ENCODE measurements at places on chromosomes 5 and 9.

DNA sequence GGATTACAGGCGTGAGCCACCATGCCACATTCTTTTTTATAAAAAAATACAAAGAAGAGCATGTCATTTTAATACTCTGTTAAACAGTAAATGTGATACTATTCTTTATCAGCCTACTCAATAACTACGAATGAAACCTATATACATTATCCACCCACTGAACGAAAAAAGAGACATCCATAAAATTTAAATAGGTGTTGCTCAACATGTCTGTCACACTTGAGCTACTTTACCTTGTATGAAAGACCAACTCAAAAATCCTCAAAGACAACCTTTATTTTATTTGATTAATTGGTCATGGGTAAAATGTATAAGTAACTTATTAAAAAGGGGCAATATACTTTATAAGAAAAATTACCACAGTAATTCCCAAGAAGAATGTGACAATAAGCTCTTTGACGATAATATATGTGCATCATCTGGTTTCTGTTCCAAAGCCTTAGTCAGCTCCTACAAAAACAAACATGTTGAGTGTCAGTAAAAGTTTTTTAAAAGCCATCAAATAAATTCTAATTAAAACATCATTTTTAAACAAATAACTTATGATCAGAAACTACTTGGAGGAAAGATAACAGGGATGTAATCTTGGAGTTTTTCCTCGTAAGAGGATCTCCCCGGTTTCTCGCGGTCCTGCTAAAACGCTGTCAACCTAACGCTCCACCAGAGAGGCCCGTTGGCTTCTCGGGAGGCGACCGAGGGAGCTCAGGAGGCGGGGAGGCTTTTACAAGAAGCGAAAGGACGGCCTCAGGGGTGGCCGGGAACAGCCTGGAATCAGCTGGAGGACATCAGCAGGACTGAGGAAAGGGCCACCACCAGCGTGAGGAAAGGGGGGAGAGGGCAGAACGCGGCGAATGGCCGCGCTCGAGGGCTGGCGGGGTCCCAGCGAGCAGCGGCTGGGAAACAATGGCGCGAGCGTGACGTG, 13.5 kb upstream of the ANKRD18B start:
- no peaks in the 10 kb centered on the region for H3K27me3 ChIP-seq
- no peaks in the 10 kb centered on the region for H3K36me3 ChIP-seq
- peak; percentile 28 for DNase-seq
- peak overlapping the region; percentile 62 for H3K27ac ChIP-seq
- H3K4me3 ChIP-seq = peak overlapping the region; percentile 71
- peaks cover 19% of the 10 kb centered on the region for H3K4me1 ChIP-seq

- H3K27me3 ChIP-seq = no peaks in the 10 kb centered on the region
- no peak overlapping the region for H3K27ac ChIP-seq
Observed at GRCh38 chr5:53298841-53299240, 181.6 kb upstream of the FST start.

GRCh38 chr9:132077881-132078698, 1.6 kb downstream of the MED27 start:
- peaks cover 11% of the 10 kb centered on the region for H3K4me1 ChIP-seq
- no peak overlapping the region for H3K27ac ChIP-seq
- peak overlapping the region; percentile 82 for H3K4me3 ChIP-seq
- 0 out of 2 replicates have a peak, but pooled peaks cover 16% of the 10 kb centered on the region for H3K36me3 ChIP-seq
- H3K27me3 ChIP-seq = 0 out of 2 replicates have a peak, but pooled peaks cover under 1% of the 10 kb centered on the region

- H3K27ac ChIP-seq = no peak overlapping the region
- no peak overlapping the region for H3K4me3 ChIP-seq
- H3K4me1 ChIP-seq = no peaks in the 10 kb centered on the region
- no peaks in the 10 kb centered on the region for H3K36me3 ChIP-seq
- no peaks in the 10 kb centered on the region for H3K27me3 ChIP-seq
Observed at GRCh38 chr5:35345222-35345621, 114.9 kb upstream of the PRLR start.

DNA sequence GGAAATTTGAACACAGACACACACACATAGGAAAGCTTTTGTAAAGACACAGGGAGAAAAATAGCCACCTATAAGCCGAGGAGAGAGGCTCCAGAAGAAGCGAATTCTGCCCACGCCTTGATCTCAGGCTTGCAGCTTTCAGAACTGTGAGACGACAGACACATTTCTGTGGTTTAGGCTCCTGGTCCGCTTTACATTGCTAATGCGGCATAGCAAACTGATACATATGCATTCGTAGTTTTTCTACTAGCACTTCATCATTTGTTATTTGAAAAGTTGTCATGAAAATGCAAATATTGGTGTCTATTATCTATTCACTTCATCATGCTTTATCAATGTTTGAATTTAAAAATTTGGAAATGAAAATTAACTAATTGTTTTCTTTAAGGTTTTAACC, 674.9 kb downstream of the SEMA5A start:
- no peak overlapping the region for H3K27ac ChIP-seq
- DNase-seq = no peak
- H3K36me3 ChIP-seq = no peaks in the 10 kb centered on the region
- H3K4me1 ChIP-seq = no peaks in the 10 kb centered on the region

GRCh38 chr5:173802670-173803165, 85.4 kb upstream of the CPEB4 start:
- H3K4me1 ChIP-seq = peaks cover 19% of the 10 kb centered on the region
- peak; percentile 86 for DNase-seq
- no peaks in the 10 kb centered on the region for H3K36me3 ChIP-seq
- H3K27me3 ChIP-seq = no peaks in the 10 kb centered on the region

- no peaks in the 10 kb centered on the region for H3K36me3 ChIP-seq
- no peak overlapping the region for H3K4me3 ChIP-seq
- H3K27me3 ChIP-seq = no peaks in the 10 kb centered on the region
- H3K27ac ChIP-seq = no peak overlapping the region
- DNase-seq = no peak
Observed at GRCh38 chr5:37198061-37198460, 51.1 kb downstream of the CPLANE1 start.

DNA sequence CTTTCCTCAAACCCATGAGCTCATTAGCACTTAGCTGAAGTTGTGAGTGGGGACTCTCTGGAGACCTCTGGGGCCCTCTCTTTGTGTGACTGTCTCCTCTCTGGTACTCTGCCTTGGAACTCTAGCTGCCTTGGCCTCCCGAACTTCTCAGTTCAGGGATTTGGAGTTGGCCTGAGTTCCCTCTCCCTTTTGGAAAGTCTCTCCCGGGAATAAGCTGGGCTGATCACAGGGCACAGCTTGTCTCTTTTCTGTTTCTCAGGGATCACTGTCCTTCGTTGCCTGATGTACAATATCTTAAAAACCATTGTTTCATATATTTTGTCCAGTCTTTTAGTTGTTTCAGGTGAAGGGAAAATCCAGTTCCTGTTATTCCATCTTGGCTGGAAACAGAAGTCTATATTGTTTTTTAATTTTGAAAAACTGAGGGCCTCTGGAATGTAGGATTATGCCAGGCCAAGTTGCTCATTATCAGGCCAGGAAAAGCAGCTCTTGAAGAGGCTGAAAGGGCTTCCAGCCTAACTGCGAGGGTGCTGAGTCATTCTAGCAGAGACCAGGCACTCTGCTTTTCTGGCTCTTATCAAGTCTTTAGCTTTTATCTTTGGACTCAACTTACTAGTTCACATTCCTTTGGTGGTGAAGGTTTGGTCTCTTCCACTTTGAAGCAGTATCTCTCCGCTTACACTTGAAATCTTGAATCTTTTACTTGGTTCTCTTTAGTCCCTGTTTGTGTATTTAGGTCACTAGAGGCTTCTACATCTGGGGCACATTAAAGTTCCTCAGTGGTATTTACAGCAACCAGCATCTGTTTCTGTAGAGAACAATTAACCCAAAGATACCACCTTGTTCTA, 8.4 kb upstream of the RGS3 start:
- no peaks in the 10 kb centered on the region for H3K36me3 ChIP-seq
- H3K27ac ChIP-seq = peak overlapping the region; percentile 85
- H3K4me1 ChIP-seq = peaks cover 28% of the 10 kb centered on the region
- H3K27me3 ChIP-seq = no peaks in the 10 kb centered on the region
- no peak overlapping the region for H3K4me3 ChIP-seq
- peak; percentile 68 for DNase-seq

GRCh38 chr9:107759009-107759822, 269.6 kb upstream of the KLF4 start:
- no peak overlapping the region for H3K27ac ChIP-seq
- H3K36me3 ChIP-seq = no peaks in the 10 kb centered on the region
- no peaks in the 10 kb centered on the region for H3K27me3 ChIP-seq
- H3K4me3 ChIP-seq = no peak overlapping the region
- DNase-seq = no peak
- H3K4me1 ChIP-seq = peaks cover 24% of the 10 kb centered on the region

- no peak overlapping the region for H3K4me3 ChIP-seq
- H3K27ac ChIP-seq = no peak overlapping the region
- DNase-seq = no peak
- H3K4me1 ChIP-seq = no peaks in the 10 kb centered on the region
Observed at GRCh38 chr9:80699511-80699998, 989.8 kb downstream of the TLE1 start.

- H3K4me1 ChIP-seq = peaks cover 12% of the 10 kb centered on the region
- H3K27ac ChIP-seq = no peak overlapping the region
- no peak for DNase-seq
- no peaks in the 10 kb centered on the region for H3K36me3 ChIP-seq
- no peak overlapping the region for H3K4me3 ChIP-seq
Observed at GRCh38 chr5:173668245-173668800, 51.9 kb upstream of the BOD1 start.

GRCh38 chr9:88775037-88775471, 216.2 kb upstream of the S1PR3 start:
- H3K27me3 ChIP-seq = no peaks in the 10 kb centered on the region
- peak overlapping the region; percentile 98 for H3K27ac ChIP-seq
- peak; percentile 84 for DNase-seq
- H3K4me3 ChIP-seq = no peak overlapping the region
- no peaks in the 10 kb centered on the region for H3K36me3 ChIP-seq

- DNase-seq = no peak
- H3K36me3 ChIP-seq = no peaks in the 10 kb centered on the region
- no peak overlapping the region for H3K4me3 ChIP-seq
Observed at GRCh38 chr9:114497236-114497635, 8.0 kb downstream of the WHRN start.

DNA sequence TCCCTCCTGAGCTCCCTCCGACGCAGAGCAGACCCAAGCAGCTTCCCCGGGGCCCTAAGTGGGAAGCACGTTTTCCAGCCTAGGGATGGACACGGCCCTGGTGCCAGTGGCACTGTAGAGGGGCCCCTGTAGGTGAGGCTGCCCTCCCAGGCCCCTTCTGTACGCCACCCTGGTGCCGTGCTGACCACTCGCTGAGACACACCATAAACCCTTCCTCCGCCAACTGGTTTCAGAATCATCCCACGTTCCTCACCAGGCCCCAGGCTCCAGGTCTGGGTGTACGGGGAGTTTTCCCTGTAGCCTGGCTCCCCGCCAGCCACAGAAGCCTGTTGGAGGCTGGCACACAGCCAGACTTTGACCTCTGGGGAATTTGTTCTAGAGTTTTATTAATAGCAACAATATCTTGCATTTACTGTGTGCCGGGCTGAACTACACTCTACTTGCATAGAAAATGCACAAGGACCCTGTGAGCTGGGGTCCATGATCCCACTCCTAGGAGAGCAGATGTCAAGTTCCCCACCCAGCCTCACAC, 18.2 kb upstream of the WDR38 start:
- H3K4me1 ChIP-seq = peaks cover 20% of the 10 kb centered on the region
- peak; percentile 84 for DNase-seq
- no peaks in the 10 kb centered on the region for H3K27me3 ChIP-seq
- no peaks in the 10 kb centered on the region for H3K36me3 ChIP-seq

- H3K27ac ChIP-seq = no peak overlapping the region
- no peaks in the 10 kb centered on the region for H3K4me1 ChIP-seq
Observed at GRCh38 chr5:131749138-131749537, 47.7 kb downstream of the FNIP1 start.

DNA sequence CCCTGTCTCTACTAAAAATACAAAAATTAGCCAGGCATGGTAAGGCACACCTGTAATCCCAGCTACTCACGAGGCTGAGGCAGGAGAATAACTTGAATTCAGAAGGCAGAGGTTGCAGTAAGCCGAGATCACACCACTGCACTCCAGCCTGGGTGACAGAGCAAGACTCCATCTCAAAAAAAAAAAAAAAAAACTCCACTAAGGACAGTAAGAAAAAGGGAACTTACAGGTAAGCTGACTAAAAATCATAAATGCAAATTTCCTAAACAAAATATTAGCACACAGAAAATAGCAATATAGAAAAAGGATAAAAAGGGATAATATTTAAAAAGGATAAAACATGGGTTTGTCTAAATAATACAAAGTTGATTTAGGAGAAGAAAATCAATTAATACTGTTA, 27.9 kb upstream of the HNRNPA0 start:
- no peaks in the 10 kb centered on the region for H3K27me3 ChIP-seq
- H3K4me1 ChIP-seq = no peaks in the 10 kb centered on the region
- H3K36me3 ChIP-seq = no peaks in the 10 kb centered on the region
- no peak for DNase-seq
- no peak overlapping the region for H3K27ac ChIP-seq

GRCh38 chr5:141747152-141748141, 65.4 kb upstream of the ARAP3 start:
- no peaks in the 10 kb centered on the region for H3K36me3 ChIP-seq
- H3K27ac ChIP-seq = no peak overlapping the region
- H3K27me3 ChIP-seq = peaks cover 7% of the 10 kb centered on the region
- 0 out of 2 replicates have a peak, but pooled peaks cover 3% of the 10 kb centered on the region for H3K4me1 ChIP-seq
- no peak for DNase-seq

- DNase-seq = no peak
- no peaks in the 10 kb centered on the region for H3K27me3 ChIP-seq
- no peak overlapping the region for H3K27ac ChIP-seq
- H3K4me1 ChIP-seq = no peaks in the 10 kb centered on the region
Observed at GRCh38 chr5:91119981-91120850, 262.9 kb downstream of the ARRDC3 start.

GRCh38 chr5:8523501-8523900, 654.6 kb downstream of the MTRR start:
- H3K4me3 ChIP-seq = no peak overlapping the region
- no peak for DNase-seq
- H3K36me3 ChIP-seq = no peaks in the 10 kb centered on the region
- no peak overlapping the region for H3K27ac ChIP-seq
- no peaks in the 10 kb centered on the region for H3K4me1 ChIP-seq
